ENCODE measurements at places on chromosomes 5 and 9. TPM values are rescaled to one million over a fixed set of nuclear protein-coding genes. Genes with fewer than 3 reads are reported as not detected.

PCDHA4 gene
- total RNA-seq = 0.07 TPM

EFNA5 gene
- total RNA-seq = 33.0 TPM

BRINP1 gene
- 0.30 TPM for total RNA-seq

GKAP1 gene
- total RNA-seq = 20.9 TPM

SPINK7 gene
- not detected for total RNA-seq

DMGDH gene
- total RNA-seq = 1.9 TPM

LSM11 gene
- 1.3 TPM for total RNA-seq

PTGES gene
- total RNA-seq = 3.2 TPM

GRCh38 chr5:149855366-149855765, 89.2 kb downstream of the PDE6A start:
- no peak for DNase-seq

DNA sequence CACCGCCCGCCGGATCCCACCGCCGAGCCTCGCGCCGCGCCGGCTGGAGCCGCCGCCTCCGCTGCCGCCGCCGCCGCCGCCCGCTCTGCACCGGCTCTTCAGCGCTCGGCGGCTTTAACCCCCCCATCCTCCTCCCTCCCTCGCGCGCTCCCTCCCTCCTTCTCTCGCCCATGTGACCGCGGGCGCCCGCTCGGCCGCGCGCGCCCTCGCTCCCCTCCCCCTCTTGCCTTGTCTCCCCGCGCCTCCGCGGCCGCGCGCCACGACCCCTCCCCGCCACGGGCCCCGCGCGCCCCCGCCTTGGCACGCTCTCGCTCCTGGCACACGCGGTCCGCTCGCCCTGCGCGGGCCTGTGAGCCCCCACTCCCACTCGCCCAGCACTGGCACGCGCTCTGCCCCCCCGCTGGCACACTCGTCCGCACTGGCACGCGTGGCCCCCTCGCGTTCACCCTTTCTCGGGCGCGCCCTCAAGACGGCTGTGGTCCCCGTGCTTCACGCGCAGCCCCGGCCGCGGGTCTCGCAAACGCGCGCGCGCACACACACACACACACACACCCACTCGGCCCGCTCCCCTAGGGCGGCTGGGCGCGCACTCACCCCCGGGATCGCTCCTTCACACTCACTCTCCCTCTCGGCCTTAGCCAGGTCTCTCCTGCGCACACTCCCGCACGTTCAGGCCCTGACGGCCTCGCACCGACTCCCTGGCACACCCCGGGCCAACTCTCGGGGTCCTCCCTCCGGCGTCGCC, at the start of gene CNTFR:
Gene CNTFR (minus strand): TSS at position 89 of the 745 bp plus-strand sequence. CDS start 20,743 bp downstream, outside the sequence.
- DNase-seq = peak; percentile 54

DNA sequence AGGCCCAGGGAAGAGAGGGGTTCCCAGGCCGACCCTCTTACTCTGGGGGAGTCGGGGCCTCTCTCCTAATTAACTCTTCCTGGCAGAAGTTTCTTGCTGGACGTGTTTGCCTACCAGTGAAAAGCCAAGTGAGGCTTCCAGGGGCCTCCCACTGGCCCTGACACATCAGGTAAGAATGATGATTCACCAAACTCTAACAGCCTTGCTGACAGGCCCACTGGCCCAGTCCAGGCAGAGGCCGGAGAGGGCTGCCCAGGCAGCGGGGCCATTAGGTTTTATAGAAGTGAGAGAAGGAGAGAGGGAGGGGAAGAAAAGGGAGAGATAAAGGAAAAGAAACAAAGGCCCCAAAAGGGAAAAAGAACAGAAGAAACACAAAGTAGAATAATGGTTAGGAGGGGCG, 50.8 kb upstream of the FOXE1 start:
- DNase-seq = no peak

DNA sequence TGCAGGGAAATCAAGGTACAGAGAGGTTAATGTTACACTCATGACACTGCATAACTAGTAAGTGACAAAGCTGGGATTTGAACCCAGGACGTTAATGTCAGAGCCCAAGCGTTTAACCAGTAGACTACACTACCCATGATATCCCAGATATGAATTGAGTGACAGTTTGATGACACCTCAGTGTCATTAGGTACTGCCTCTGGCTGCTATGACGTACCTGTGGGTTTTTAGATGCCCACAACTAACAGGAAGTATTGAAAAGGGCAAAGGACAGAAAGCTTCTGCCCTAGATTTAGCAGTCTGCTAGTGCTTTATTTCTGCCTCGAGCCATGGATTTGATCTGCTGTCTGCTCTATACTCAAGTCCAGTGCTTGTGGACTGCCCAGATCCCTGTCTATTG, 56.2 kb downstream of the GLRA1 start:
- no peak for DNase-seq

GRCh38 chr5:35919191-35919590, 19.2 kb downstream of the CAPSL start:
- no peak for DNase-seq

GRCh38 chr5:122296871-122297270, 15.2 kb upstream of the SNCAIP start:
- DNase-seq = no peak

DNA sequence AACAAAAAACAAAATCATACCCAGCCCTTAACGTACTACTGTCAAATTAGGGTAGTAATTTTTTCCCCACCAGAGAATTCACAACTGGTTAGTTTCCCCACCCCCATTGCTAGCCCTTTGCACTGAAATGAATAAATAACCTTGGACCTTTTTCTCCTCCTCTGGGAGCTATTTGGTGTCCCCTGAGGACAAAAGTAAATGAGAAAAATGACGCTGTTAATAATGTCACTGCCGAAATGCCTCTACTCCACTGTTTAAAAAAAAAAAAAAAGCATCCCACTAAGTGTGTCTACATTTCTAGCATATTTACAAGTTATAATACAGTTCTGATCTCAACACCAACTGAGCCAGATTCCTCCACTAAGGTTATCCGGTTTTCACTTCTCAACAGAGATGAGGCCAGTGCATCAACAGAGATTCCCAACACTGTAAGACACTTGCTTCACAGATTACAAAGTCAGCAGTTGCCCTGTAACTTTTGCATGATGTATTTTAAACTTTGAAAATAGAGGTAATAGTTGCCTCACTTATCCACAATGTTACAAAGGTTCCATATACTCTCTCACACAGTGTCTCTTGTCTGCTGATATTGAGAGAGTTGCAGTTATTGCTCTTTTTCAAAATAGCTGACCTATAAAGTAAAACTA, 5.1 kb upstream of the NFIB start:
- DNase-seq = no peak

GRCh38 chr9:121210536-121210935, 8.9 kb upstream of the RAB14 start:
- no peak for DNase-seq

- no peak for DNase-seq
These were observed 29.0 kb downstream of the LIFR start for GRCh38 chr5:38527475-38527874.

GRCh38 chr5:124034963-124035362, 523.0 kb downstream of the CSNK1G3 start:
- no peak for DNase-seq

- no peak for DNase-seq
These were observed 50.9 kb upstream of the PHF2 start for GRCh38 chr9:93525476-93525875.

DNA sequence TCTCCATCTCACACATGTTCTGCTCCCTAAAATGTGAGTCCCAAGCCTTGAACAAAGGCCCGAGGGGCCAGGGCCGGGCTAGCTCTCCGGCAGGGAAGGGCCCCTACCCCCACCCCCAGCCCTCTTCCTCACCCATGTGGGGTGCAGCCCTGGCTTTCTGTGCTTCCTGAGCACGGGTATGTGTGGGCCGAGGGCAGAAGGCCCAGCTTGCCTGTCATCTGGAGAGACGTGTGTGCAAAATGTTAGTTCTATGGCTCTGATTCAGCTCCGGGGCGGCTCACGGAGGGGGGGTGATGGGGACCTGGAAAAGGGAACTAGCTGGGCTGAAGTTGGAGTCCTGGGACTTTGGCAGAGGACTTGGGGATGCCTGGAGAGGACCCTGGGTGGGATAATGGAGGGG, 90.3 kb upstream of the ARAP3 start:
- no peak for DNase-seq

- no peak for DNase-seq
These were observed 64.9 kb downstream of the SIL1 start for GRCh38 chr5:139133282-139133681.

GRCh38 chr5:123094237-123094918, 5.3 kb downstream of the PRDM6 start:
- no peak for DNase-seq

GRCh38 chr9:109315480-109316206, 5.2 kb downstream of the EPB41L4B start:
- no peak for DNase-seq

DNA sequence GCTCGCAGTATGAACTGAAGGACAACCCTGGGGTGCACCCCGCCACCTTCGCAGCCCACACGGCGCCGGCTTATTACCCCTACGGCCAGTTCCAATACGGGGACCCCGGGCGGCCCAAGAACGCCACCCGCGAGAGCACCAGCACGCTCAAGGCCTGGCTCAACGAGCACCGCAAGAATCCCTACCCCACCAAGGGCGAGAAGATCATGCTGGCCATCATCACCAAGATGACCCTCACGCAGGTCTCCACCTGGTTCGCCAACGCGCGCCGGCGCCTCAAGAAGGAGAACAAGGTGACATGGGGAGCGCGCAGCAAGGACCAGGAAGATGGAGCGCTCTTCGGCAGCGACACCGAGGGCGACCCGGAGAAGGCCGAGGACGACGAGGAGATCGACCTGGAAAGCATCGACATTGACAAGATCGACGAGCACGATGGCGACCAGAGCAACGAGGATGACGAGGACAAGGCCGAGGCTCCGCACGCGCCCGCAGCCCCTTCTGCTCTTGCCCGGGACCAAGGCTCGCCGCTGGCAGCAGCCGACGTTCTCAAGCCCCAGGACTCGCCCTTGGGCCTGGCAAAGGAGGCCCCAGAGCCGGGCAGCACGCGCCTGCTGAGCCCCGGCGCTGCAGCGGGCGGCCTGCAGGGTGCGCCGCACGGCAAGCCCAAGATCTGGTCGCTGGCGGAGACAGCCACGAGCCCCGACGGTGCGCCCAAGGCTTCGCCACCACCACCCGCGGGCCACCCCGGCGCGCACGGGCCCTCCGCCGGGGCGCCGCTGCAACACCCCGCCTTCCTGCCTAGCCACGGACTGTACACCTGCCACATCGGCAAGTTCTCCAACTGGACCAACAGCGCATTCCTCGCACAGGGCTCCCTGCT, 3.8 kb downstream of the IRX1 start:
- no peak for DNase-seq

DNA sequence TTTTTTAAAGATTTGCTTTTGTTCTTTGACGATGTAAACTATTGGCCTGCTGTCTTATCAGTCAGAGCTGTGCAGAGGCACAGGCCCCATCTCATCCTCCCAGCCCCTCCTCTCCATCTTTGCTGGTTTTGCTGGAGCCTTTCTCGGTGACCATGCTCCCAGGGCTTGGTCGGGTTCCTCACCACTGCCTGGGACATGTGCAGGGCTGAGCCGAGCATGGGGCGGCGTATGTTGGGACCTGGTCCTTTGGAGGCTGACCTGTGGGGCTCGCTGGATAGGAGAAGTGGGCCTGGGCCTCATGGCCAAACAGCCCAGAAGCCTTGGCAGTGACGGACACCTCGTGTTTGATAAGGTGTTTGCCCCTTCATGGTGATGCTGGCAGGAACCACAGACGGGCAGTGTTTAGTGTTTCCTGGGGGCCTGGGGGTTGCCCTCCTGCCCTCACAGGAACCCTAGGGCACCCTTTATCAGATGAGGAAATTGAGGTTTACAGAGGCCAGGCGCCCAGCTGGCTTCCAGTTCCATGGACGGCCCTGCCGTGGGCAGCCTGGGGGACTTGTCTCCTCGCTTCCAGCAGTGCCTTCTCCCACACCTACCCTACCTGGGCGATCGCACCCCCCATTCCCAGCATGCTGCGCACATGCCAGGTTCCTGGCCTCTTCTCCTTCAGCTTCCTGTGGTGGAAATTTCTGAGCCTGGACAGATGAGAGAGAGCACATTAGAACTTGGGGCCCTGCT, 27.6 kb downstream of the TRAF2 start:
- no peak for DNase-seq

DNA sequence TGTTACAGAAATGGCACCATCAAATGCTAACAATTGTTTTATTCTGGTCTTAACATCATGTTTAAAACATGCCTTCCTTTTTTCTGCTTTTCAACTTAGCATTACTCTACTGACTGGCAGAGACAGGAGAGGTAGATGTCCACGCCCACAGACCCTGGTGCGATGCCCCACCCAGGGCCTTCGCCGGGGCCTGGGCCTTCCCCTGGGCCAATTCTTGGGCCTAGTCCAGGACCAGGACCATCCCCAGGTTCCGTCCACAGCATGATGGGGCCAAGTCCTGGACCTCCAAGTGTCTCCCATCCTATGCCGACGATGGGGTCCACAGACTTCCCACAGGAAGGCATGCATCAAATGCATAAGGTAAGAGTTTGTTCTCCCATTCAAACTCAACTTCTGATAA, 13.7 kb downstream of the SMARCA2 start:
- no peak for DNase-seq

- no peak for DNase-seq
These were observed 43.2 kb upstream of the AKNA start for GRCh38 chr9:114431003-114431402.

DNA sequence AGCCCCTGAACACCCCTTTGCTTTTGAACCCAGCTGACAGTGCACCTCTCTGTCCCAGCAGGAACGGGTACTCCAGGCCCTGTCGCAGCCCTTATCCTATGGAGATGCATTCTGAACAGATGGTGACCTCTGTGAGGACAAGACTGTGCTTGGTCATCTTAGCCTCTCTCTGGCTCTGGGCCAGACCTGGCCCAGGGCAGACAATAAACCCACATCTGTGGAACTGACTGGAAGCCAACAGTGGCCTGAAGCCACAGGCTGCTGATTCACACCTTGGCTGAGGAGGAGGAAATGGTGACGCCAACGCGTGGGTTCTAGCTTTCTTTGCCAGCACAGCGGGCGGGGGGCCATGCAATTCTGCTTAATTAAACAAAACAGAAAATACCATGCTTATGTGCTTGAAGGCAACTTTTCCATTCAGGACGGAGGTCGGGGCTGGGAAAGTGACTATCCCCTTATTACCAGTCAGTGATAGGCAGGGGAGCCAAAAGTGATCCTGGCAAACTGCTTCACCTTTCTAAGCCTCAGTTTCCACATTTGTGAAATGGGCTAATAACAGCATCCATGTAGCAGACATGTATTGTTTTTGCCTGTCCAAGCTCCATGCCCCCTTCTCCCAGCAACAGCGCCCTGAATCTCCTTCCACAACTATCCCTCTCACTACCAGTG, 10.8 kb downstream of the SH3PXD2B start:
- DNase-seq = peak; percentile 80

DNA sequence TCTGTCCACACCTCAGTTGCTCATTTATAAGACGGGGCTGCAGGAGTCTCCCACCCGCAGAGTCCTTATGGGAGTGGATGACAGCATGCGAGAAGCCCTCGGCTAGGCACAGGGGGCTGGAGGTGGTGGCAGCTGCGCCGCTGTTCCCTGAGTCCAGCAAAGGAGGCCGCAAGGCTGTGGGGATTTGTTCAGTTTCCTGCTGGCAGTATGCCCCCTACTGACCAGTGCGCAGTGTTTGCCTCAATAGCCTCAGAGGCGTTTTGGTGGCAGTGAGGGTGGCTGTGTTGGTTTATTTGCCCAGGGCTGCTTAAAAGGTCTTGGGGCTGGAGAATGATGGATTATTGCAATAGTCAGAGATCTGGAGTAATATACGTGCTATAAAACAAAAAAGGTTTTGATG, 176.3 kb upstream of the OTULINL start:
- no peak for DNase-seq

Data from heart right ventricle (tissue), 16 donors.